ENCODE measurements at places on chromosomes 4 and X.

DNA sequence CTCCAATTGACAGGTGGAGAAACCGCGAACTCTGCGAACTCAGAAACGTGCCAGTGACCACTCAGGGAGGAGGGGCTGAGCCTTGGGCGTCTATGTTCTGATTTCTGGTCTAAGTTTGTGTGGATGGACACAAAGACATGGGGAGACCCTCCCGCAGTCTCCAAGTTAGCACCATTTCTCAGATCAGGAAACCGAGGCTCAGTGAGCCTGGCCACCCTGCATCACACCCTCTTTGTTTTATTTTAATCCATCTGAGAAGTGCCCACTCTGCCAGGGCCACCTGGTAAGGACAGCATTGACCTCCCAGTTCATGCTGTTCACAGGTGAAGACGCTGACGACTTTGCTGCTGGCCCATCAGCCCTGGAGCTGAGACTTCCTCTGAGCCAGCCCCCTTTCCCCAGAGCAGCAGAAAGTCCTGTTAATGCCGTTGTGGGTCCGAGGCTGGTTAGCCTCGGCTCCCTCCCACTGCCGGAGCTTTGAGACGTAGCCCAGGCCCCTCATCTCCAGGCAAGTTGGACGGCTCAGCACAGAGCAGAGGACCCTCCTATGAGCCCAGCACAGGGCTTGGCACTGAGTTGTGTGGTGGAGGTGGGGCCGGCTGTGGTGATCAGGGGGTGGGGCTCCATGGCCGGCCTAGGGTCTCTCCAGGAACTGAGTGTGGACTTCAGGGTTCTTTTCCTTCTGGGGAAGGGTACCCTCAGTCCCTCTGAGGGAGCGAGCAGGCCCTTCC, 43.7 kb downstream of the PSAPL1 start:
- no peak for DNase-seq

DNA sequence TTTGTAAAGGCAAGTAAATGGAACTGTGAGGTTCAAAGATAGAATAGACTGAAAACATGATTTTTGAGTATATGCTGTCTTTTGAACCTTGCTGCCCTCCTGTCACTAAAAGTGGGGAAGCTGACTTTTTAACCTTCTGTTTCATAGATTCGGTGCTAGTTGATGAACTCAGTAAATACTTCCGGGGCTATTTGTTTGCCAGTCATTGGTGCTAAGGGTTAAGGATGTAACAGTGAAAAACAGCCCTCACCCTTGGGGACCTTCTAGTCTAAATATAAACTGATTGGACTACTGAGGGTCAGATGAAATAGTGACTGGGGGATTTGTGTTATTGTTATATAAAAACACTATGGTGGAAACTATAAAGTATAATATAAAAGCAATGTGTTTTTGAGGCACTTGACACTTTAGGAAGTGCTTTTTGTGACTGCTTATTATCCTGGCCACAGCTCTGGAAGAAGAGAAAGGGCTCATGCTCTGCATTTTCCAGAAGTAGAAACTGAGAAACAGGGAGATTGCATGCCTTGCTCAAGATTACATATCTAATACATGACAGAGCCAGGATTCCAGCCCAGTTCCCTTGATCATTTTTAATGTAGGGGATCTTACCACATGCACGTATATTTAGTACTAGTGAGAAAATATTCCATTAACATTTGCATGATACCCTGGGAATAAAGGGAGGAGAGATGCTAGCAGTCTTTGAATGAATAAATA, 3.9 kb downstream of the BST1 start:
- no peak for DNase-seq

DNA sequence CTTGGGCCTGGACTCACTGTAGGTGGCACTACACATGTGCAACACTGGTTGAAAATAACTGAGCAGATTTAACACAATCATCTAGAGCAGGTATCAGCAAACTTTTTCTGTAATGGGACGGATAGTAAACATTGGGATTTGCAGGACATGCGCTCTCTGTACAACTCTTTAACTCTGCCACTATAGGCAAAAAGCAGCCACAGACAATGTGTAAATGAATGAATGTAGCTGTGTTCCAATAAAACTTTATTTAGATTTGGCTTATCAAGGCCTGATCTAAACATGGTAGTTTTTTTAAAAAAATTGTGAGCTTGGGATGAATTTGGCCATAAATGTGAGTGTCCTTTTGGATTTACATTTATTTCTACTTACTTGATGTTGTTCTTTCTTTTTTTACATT, 407.3 kb downstream of the FAT4 start:
- DNase-seq: no peak

- DNase-seq: no peak
These were observed 248.9 kb upstream of the TTC29 start for GRCh38 chr4:147194604-147195003.

DNA sequence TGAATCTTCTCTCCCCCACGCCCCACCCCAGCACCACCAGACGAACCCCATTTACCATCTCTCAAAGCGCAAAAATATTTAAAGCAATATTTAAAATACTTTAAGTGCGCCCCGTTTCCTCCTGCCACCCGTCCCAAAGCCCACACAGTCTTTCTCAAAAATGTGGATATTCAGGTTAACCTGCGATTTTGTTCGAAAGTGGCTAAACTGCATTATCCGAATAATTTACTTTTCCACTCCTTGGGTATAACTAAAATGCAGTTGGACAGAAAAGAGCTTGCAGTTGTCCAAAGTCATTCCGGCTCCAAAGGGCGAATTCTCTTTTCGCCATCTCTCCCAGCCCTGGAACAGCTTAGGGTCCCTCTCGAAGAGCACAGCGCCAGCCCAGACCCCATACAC, 662 bp downstream of the SMIM43 start:
- DNase-seq: no peak

DNA sequence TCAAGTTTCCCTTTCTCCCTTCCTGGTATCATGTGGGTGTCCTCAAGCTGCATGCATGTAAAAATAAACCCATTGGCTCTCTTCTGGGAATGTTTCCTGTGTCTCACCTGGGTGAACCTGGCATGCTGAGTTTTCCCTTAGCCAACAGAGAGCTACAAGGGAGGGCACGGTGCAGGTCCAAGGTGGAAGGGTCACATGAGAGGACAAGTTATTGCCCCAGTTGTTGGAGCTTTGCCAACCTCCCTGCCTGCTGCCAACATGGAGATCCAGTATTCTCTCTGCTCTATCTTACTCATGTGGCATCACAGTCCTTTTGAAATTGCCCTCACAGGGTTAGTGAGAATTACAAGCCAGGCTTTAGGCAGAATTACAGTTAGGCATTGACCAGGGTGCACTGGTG, 196.1 kb upstream of the GYPA start:
- DNase-seq: no peak

DNA sequence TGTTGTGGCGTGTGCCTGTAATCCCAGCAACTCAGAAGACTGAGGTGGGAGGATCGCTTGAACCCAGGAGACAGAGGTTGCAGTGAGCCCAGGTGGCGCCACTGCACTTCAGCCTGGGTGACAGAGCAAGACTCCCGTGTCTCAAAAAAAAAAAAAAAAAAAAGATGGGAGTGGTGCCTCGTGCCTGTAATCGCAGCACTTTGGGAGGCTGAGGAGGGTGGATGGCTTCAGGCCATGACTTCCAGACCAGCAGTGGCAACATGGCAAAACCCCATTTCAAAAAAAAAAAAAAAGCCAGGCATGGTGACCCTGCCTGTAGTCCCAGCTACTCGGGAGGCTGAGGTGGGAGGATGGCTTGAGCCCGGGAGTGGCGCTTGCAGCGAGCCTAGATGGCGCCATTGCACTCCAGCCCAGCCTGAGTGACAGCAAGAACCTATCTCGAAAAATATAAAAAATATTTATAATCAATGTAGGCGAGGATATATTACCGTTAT, 27.0 kb downstream of the EIF2S3 start:
- DNase-seq: no peak

DNA sequence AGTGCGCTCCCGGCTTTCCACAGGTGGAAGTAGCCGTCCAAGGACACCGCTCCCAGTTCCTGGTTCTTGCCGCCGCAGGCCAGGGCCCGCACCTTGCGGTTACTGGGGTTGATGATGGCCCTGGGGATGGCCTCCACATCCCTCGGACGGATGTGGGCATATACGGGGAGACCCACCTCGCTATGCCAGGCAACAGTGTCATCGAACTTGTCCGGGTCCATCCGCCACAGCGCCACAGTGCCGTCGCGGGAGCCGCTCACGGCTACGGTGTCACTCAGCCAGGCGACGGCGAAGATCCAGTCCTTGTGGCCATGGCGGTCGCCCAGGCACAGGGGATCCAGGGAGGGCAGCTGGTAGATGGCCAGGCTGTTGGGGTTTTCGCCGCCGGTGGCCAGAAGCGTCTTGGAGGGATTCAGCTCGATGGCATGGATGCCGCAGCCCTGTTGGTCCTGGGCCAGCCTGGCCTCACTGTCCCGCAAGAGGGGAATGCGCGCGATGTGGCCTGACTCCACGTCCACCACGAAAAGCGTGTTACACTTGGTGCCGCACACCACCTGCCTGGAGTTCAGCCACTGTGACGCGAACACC, 795 bp downstream of the DCAF12L1 start:
- DNase-seq: no peak

- DNase-seq: no peak
These were observed 41.3 kb upstream of the IGFBP7 start for GRCh38 chr4:57151481-57151880.

- DNase-seq: no peak
These were observed 212.7 kb downstream of the CENPC start for GRCh38 chr4:67332627-67333026.

DNA sequence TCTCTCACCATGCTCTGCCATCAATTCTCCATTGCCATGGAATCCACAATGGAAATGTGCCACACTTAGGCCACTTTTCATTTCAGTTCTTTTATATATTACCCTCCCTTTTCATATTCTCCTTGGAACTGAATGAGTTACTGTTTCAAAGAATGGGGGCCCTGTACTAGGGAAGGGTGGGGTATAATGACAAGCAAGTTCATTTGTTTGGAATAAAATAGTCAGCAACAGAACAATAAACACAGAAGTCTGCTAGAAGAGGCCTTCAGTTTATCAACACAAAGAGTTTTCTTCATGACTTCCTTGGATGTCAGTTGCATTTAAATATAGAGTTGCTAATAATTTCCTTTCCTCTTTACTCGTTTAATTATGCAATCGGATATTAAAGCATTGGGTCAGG, 478.3 kb upstream of the FTHL17 start:
- DNase-seq: no peak

GRCh38 chr4:163548481-163549243, 54.2 kb downstream of the TMA16 start:
- no peak for DNase-seq

DNA sequence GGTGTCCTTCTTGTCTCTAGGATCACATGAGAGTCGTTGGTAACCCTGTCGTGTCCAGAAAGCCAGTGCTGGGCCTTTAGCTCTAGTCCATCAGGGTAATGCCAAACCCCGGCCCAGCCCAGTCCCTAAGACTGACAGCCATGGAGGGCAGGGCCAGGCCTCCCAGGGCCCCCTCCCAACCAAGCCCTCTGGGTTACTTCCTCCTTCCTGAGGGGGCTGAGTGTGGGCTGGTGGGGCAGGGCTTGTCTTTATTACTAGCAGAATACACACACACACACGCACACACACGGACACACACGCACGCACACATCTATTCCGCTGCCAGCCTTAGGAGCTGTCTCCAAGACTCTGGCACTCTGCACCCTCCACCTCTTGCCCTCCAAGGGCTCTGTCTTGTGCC, 35.6 kb upstream of the CDKN2AIP start:
- DNase-seq: no peak

- DNase-seq: no peak
These were observed 408.7 kb upstream of the ZFP42 start for GRCh38 chr4:187586892-187587291.

GRCh38 chr4:109739547-109739946, 9.7 kb upstream of the PLA2G12A start:
- DNase-seq: no peak

GRCh38 chr4:81512001-81512756, 40.5 kb upstream of the RASGEF1B start:
- no peak for DNase-seq

DNA sequence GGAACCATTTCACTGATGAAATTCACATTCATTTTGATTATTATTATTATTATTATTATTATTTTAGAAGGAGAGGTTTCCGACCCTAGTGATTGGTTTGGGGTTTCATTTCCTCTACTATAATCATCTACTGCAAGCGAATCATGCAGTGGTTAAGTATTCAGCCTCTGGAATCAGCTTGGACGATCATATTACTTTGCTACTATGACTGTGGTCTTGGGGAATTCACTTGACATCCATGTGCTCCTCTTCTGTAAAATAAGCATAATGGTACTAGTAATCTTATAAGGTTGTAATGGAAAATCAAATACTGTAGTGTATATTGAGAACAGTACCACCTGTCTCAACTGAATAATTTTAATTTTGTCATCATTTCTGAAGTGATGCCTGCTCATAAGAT, 132.1 kb upstream of the SLC4A4 start:
- DNase-seq: no peak

- no peak for DNase-seq
These were observed 14.3 kb downstream of the CFAP99 start for GRCh38 chr4:2432991-2433530.

DNA sequence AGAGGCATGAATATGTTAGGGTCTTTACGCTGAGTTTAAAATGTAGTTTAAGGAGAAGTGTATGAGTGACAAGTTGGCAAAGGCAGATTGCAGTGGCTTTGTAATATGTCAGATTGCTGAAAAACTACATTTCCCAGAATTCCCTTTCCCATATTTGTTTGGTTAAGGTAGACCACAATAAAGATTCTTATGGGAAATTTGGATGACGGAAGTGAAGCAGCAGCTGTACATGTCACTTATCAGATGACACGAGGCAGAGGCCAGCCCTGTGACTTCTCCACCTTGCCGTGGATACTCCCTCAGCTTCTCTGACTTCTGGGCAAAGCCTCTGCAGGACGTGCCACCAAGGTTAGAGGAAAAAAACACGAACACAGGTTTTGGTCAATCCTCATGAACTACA, 229.7 kb upstream of the DKK2 start:
- no peak for DNase-seq

DNA sequence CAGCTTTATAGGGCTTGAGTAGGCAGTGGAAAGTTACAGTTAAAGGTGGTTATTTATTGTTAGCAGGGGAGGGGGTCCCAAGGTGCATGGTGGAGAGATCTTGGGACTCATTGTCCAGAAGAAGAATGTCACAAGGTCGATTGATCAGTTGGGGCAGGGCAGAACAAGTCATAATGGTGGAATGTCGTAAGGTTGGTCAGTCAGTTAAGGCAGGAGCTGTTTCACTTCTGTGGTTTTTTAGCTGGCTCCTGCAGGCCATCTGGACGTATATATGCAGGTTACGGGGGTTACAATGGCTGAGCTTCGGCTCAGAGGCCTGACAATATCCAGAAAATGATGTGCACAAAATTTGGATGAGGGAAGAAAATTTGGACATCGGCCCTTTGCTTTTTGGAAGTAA, 7.1 kb downstream of the OFD1 start:
- DNase-seq: no peak

- no peak for DNase-seq
These were observed 163.7 kb upstream of the SPANXC start for GRCh38 chrX:141405853-141406492.

- no peak for DNase-seq
These were observed 23.7 kb downstream of the DOK7 start for GRCh38 chr4:3486541-3487540.

- no peak for DNase-seq
These were observed 227.7 kb downstream of the VEGFC start for GRCh38 chr4:176565049-176565448.

Measured in memory B cell (primary cell).